ENCODE measurements at places on chromosomes 5 and 9.

- no peak for DNase-seq
Observed at GRCh38 chr5:160166069-160166972, 47.1 kb upstream of the PWWP2A start.

GRCh38 chr9:92631452-92632343 lies 38.2 kb downstream of the IPPK start:
- DNase-seq: no peak

- no peak for DNase-seq
Observed at GRCh38 chr9:100112677-100113336, 13.8 kb downstream of the INVS start.

DNA sequence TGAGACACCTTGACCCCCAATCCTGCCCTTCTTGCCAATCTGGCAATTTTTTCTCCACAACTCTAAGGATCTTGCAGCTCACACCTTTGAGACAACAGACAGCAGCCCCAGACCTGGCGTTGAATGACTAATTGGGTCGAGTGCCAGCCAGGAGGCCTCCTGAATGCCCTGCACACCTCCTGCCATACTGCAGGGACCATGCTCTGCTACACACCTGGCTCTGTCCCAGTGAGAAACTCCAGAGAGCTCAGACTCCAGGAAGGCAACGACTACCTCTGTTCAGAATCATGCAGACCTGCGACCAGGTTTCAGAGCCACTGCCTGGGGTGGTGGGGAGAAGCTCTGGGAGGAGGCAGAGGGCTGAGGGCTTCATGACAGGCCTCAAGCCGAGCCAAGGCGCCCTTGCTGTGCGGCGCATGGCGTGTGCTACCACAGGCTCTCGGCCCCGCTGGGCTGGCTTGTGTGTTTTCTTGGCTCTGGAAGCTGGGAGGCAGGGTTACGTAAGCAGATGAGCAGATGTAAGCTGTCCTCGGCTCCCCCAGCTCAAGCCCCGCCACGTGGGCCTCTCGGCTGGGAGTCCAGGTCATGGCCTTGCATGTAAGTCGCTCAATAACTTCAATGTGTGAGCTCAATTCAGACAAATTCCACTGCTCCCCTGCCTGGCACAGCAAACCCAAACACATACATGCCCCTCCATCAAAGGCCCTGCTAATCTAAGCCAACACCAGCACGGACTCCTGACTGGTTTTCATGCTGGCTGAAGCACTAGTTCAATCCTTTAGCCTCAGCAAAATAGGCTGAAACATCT lies 27.5 kb downstream of the B4GALT1 start:
- DNase-seq: no peak

DNA sequence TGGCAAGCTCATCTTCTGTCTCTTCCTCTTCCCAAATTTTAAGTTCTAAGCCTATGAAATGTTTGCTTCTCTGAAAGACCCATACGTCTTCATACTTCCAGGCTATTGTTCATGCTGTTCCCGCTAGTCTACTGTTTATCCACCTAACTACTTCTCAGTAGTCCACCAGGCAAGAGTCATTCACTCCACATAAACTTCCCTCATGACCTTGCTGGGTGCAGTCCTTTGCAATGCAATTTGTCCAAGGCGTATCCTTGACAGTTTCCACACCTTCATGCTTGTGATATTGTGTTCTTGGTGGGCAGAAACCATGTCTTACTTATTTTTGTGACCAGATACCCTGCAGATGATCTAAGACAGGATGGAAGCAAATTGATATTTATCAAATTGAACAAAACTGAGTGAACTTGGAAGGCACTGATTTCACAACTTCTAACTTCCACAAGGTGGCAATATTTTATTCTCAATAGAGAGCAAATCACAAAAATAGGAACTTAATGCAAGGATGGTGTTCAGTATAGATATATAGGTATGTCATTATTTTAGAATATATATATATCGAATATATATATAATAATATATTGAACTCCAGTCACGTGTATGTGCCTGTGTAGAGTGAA lies 30.3 kb downstream of the TYRP1 start:
- DNase-seq: no peak

GRCh38 chr5:156380848-156381247 lies 53.9 kb downstream of the SGCD start:
- DNase-seq: no peak

DNA sequence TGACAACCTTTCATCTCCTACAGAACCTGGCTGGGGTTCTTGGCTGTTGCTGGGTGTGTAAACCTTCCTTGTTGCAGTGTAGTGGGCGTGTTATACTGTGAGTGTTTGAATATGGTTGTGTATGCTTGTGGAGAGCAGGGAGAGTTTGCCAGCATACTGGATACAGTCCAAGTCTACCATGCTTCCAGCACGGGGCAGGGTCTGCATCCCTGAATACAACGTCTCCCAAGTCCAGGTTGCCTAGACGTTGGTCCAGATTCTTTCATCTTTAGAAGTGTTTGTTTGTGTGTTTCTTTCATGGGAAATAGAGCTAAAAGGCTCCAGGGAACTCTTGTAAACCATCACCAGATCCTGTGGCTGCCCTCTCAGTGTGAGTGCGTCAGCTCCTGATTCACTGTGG lies 46.4 kb downstream of the SYK start:
- DNase-seq: no peak

DNA sequence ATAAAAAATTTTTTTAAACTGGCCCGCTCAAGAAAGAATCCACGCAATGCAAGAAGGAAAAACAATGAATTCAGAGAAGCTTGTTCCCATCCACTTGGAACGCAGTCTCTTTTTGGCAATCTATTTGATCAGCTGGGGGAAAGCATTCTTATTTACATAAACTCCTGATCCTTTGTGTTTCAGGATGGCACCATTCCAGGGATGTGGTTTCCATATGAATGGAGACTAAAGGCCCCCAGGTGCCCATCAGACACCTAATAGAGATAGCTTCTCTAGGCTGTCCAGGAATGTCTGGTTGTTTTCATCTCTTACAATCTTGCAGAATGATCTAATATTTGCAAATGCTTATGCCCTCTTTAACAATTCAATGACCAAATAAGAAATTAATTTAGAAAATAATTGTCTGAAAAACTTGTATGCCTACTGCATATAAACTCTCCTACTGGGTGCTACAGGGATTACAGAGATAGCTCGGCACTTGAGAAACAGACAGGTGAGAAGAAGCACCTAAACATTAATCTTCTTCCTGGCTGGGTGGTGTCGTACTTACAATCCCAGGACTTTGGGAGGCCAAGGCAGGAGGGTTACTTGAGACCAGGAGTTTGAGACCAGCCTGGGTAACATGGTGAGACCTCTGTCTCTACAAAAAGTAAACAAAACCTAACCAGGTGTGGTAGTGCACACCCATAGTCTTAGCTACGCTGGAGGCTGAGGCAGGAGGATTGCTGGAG lies 3.0 kb upstream of the RASGRF2 start:
- DNase-seq: no peak

GRCh38 chr9:128296340-128297220 lies 20.5 kb downstream of the SWI5 start:
- DNase-seq: no peak

DNA sequence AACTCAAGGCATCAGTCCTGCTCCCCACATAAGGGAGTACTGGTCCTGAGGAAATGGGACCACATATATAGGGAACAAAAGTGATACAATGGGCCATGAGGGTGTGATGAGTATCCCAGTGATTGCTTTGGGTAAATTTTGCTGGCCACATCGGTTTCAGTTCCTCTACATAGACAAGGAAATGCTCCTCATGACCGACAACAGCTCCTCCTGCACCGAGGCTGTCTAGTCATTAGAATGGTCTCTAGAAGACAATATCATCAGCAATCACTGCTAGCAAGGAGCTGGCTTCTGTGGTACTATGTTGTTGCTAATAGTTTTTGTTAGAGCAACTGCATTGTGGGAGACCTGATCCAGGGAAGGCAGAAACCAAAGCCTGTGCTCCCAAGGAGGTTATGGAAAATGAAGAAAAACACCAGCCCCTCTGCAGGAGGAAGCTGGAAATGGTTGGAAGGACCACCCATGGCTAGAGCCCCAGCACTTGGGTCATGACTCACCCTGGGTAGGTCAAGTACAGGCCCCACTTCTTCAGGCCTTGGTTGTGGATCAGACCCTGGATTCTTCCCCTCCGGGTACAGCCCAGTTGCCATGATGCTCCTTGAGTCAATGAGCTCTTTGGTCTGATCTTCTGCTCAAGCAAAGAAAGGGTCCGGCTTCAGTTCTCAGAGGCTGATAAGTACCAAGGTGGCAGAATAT lies 3.4 kb upstream of the CTSL start:
- no peak for DNase-seq

GRCh38 chr9:86508208-86508903 lies 154.1 kb upstream of the TUT7 start:
- no peak for DNase-seq

DNA sequence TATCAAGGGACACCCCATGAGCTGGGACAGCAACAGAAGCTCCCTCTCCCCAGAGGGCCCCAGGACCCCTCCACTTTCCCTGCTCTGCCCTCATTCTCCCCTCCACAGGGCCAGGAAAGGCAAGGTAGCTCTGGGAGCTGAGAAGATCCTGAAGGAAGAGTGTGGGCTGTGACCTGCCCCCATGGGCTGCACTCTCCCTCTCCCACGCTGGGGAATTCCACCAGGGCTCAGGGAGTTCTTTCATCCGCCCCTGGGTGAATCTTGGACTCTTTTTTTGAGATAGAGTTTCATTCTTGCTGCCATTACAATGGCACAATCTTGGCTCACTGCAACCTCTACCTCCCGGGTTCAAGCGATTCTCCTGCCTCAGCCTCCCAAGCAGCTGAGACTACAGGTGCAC lies 73.8 kb downstream of the C9orf50 start:
- no peak for DNase-seq

DNA sequence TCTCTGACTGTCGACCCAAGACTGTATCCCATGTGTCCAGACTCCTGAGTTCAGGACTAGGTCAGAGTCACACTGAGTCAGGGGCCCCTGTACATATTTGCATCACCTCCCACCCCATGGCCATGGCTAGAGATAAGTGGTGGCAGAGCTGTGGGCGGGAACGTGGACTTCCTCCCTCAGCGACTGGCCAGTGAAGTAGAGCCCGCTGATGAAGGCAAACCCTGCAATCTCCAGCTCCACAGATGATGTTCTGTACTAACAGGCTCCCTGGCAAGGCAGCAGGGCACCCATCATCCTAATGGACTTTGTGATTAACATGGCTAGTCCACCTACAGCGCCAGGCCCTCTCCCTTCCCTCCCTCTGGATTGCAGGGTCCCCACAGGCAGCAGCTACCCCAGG lies 110.5 kb upstream of the LRRTM2 start:
- no peak for DNase-seq

GRCh38 chr5:110807169-110807568 lies 68.4 kb downstream of the SLC25A46 start:
- no peak for DNase-seq

Data from posterior cingulate gyrus (tissue), 11 donors.